ENCODE measurements at places on chromosomes 7 and 10.

- DNase-seq, result no peak
These were observed 4.6 kb upstream of the TBC1D12 start for GRCh38 chr10:94397549-94398370.

DNA sequence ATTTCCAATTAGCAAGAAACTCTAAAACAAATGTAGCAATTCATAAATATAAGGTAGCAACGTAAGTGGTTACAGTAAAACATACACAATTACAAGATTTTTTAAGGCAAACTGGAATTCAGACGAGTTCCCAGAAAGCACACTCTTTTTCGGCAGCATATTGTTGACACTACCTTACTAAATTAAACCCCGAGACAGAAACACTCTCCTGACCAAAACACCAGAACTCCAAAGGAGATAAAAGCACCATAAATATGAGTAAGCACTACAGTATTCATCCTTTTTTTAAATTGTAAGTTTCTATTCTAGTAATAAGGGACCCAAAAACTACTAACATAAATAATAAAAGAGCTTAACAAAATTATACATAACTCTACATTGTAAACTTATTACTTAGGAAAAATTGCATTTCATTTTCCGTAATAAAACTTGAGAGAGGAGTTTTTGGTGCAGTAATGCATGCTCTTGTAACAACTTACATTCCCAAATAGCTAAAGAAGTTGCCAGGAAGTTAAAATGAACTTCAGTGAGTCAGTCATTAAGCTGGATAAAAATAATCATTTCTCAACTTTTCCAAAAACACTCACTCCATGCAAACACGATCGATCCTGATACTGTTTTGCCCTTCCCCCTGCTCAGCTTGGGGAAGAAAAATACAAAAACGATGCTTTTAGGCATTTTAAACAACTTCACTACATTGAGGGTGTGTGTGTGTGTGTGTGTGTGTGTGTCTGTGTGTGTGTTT, 2.0 kb downstream of the PIP4K2A start:
- DNase-seq, result no peak

GRCh38 chr10:109374215-109374614, 549.1 kb downstream of the XPNPEP1 start:
- DNase-seq, result no peak

GRCh38 chr7:13055732-13056368, 368.4 kb downstream of the ARL4A start:
- DNase-seq, result no peak

DNA sequence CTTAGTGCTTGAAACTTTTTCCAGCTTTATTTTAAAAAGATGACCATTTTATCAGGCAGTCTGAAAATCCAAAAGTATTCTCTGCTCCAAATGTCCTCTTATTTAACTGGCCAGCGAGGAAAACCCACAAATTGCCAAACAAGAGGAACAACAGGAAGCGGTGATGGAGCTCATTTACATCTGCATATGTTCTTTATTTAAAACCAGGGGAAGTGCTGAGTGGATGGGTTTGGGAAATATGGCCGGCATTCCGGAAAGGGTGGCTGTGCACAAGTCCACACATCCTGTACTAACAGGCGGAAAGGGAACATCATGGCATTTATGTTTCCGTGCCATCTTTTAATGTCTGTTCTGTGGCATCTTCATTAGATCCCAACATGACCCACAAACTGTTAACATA, 974.5 kb downstream of the LRMDA start:
- DNase-seq, result no peak

- DNase-seq, result no peak
These were observed 178.5 kb downstream of the GPAM start for GRCh38 chr10:112005044-112005443.

- DNase-seq, result no peak
These were observed 66.2 kb upstream of the NME8 start for GRCh38 chr7:37782166-37782565.

GRCh38 chr7:7641129-7641663, 644 bp downstream of the UMAD1 start:
- no peak for DNase-seq

DNA sequence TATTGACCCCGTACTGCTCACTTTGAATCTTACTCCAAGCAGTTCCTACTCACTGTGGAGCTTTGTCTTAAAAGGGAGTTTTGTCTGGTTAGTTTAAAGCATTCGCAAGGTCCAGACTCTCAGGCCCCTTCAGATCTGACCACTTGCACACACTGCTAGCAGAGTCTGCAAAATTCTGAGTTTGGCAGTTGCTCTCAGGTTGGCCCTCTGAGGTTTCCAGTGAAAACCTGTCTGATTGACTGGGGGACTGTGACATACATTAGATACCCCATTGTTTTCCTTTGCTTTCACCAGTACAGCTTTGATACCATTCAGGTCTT, 149.2 kb downstream of the XPNPEP1 start:
- DNase-seq, result no peak

GRCh38 chr10:81303656-81304055, 571.3 kb upstream of the NRG3 start:
- no peak for DNase-seq

GRCh38 chr7:93147363-93147762, 822 bp downstream of the SAMD9L start:
- DNase-seq, result no peak

GRCh38 chr10:117299435-117299834, 58.5 kb downstream of the SLC18A2 start:
- DNase-seq, result no peak

DNA sequence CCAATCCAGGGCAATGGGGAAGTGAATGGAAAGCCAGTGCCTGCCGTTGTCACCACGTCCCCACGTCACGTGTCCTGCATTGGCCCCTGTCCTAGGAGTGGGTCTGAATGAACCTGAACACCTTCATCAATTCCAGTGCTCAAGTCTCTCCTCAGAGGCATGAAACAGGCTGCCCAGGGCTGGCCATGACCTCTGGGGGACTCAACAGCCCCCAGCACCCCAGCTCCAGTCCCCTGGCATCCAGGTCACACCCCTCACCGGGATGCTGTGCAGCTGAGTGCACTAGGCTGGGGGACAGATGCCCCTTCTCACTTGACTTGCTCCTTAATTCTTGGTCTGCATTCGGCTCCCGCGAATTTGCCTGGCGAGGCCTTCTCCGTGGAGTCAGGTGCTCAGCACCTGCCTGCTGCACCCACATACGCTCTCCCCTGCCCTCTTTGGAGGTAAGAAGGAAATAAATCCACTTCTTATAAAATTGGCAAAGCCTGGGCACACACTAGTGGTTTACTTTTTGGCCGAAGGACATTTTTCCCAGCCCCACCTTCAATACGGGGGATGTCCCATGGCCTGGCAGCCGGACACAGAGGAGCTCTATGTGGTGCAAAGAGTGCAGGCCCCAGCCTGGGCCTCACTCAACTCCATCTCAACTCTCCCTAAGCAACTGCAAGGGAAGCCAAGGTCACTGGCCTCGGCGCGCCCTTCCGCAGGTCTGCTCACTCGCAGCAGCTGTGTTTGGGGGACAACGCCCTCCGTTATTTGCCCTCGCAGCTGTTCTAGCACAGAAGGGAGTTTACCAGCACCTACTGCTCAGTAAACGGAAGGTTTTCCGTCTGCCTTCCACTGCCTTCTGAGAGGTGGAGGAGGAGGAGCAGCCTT, 77.6 kb upstream of the SHH start:
- DNase-seq, result no peak

GRCh38 chr7:74449809-74450397, 3.8 kb upstream of the GTF2IRD1 start:
- DNase-seq, result peak; percentile 51

DNA sequence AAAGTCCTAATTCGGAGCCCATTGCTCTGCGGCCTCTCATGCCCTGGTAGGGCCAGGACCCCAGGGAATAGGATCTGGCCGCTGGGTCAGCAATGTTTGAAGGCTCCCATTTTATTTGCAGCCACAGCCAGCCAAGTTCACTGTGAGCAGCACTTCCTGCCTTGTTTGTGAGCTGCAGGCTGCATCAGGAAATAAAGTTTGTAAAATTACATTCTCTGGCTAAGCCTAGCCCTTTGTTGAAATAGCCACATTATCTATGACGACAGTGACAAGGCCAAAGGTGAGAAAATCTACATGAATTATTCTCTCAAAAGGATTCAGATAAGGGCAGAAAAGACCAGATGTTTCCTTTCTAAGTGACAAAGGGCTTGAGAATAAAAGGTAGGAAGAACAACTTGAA, 23.7 kb upstream of the ITGB1 start:
- DNase-seq, result no peak

GRCh38 chr10:620417-620816, 69.1 kb downstream of the DIP2C start:
- DNase-seq, result no peak

GRCh38 chr10:17453373-17454091, 863 bp downstream of the ST8SIA6 start:
- DNase-seq, result no peak

Data from stimulated activated CD4-positive, alpha-beta T cell treated with anti-CD3 and anti-CD28 coated beads, Interleukin-1b, Interleukin-23, amount 100 ng/mL, for 1 hour (primary cell).